Thoracic aorta (tissue), 2 donors: ENCODE measurements at places on chromosomes 12 and 14. TPM values are rescaled to one million over a fixed set of nuclear protein-coding genes. Genes with fewer than 3 reads are reported as not detected.
A peak's percentile ranks its signal among the peaks of the same experiment; 100 is the strongest.

GRCh38 chr14:104243200-104243599 is 104.8 kb downstream of the KIF26A start:
- no peak overlapping the region for H3K4me3 ChIP-seq
- no peak for DNase-seq

- no peaks in the 10 kb centered on the region for H3K36me3 ChIP-seq
Observed at GRCh38 chr12:106873983-106874382, 81.7 kb upstream of the TMEM263 start.

- H3K4me1 ChIP-seq: no peaks in the 10 kb centered on the region
- no peaks in the 10 kb centered on the region for H3K27me3 ChIP-seq
- no peak overlapping the region for H3K27ac ChIP-seq
Observed at GRCh38 chr14:65210118-65210821, 108.0 kb upstream of the MAX start.

- DNase-seq: no peak
- H3K36me3 ChIP-seq: no peaks in the 10 kb centered on the region
- H3K4me3 ChIP-seq: no peak overlapping the region
- no peaks in the 10 kb centered on the region for H3K27me3 ChIP-seq
Observed at GRCh38 chr12:123787466-123787865, 25.4 kb downstream of the DNAH10 start.

GRCh38 chr14:22836301-22837113 is at the start of gene MMP14:
TSS of gene MMP14 (plus strand) at chr14:22836585. CDS start at chr14:22836818, 233 bp downstream.
- H3K4me1 ChIP-seq: peaks cover 16% of the 10 kb centered on the region
- peak; percentile 77 for DNase-seq
- peak within 1 kb of the TSS; percentile 96 for H3K4me3 ChIP-seq
- no peaks in the 10 kb centered on the region for H3K27me3 ChIP-seq
- peak within 1 kb of the TSS; percentile 98 for H3K27ac ChIP-seq

GRCh38 chr12:98808243-98808875 is 163.3 kb downstream of the APAF1 start:
- no peaks in the 10 kb centered on the region for H3K27me3 ChIP-seq
- no peak overlapping the region for H3K27ac ChIP-seq
- no peaks in the 10 kb centered on the region for H3K36me3 ChIP-seq
- no peak for DNase-seq
- H3K4me3 ChIP-seq: no peak overlapping the region
- no peaks in the 10 kb centered on the region for H3K4me1 ChIP-seq

- no peak for DNase-seq
- H3K36me3 ChIP-seq: no peaks in the 10 kb centered on the region
- no peaks in the 10 kb centered on the region for H3K27me3 ChIP-seq
- no peak overlapping the region for H3K4me3 ChIP-seq
Observed at GRCh38 chr12:104223712-104224111, 8.1 kb downstream of the TXNRD1 start.

- H3K4me1 ChIP-seq: no peaks in the 10 kb centered on the region
- H3K27me3 ChIP-seq: no peaks in the 10 kb centered on the region
- no peak overlapping the region for H3K27ac ChIP-seq
Observed at GRCh38 chr12:84397846-84398245, 514.8 kb downstream of the SLC6A15 start.

DNA sequence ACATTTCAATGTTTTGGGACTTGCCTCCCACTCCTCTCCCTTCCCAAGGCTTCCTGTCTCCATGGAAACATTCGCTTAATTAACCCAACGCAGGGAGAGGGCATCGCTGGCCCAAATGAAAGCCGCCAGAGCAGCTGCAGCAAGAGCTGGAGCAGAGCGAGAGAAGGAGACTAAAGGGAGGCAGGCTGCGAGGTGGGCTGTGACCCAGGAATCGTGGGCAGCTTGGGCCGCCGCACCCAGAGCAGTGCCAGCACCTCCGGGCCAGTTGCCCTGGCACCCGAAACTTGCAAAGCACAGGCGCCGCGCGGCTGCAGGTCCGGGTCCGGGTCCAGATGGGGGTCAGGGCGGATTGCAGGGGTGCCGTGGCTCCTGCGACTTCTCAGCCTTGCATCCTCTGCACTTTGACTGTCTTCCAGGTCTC is 43.5 kb upstream of the PTPRQ start:
- peaks cover 14% of the 10 kb centered on the region for H3K4me1 ChIP-seq
- peak overlapping the region; percentile 38 for H3K27ac ChIP-seq
- H3K4me3 ChIP-seq: peak overlapping the region; percentile 76

DNA sequence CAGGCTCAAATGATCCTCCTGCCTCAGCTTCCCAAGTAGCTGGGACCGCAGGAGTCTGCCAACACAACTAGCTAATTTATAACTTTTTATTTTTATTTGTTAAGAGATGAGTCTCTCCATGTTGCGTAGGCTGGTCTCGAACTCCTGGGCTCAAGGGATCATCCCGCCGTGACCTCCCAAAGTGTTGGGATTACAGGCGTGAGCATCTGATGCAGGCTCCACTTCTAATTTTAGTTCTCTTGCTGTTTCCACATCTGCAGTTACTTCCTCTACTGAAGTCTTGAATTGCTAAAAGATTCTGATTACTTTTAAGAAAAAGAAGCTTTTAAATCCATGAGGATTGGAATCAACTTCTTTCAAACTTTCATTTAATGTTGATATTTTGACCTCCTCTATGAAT is 13.4 kb upstream of the SNX6 start:
- no peaks in the 10 kb centered on the region for H3K27me3 ChIP-seq
- peaks cover 12% of the 10 kb centered on the region for H3K4me1 ChIP-seq
- DNase-seq: no peak
- no peaks in the 10 kb centered on the region for H3K36me3 ChIP-seq

DNA sequence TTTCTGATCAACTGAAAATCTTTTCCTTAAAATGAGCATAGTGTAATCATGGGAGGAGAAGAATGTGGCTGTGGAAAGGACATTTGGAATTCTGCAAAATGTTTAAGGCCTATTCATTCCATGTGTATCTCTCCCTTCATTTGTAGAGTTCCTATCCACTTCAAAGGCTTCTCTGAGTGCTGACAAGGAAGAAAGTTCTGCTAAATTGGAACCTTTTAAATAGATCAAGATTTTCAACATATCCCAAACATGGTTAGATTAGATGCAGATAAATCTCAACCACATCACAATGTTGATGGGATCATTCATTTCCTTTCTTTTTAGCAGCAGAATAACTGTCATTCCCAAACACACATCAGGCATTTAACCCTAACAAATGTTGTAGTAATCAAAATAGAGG is 28.4 kb upstream of the SIX1 start:
- no peak for DNase-seq
- no peaks in the 10 kb centered on the region for H3K36me3 ChIP-seq
- no peaks in the 10 kb centered on the region for H3K4me1 ChIP-seq
- H3K27ac ChIP-seq: no peak overlapping the region
- no peaks in the 10 kb centered on the region for H3K27me3 ChIP-seq

GRCh38 chr14:61178226-61179060 is 102.7 kb downstream of the TMEM30B start:
- peaks cover 21% of the 10 kb centered on the region for H3K4me1 ChIP-seq
- no peak for DNase-seq
- no peaks in the 10 kb centered on the region for H3K27me3 ChIP-seq
- H3K36me3 ChIP-seq: no peaks in the 10 kb centered on the region
- H3K27ac ChIP-seq: peak overlapping the region; percentile 84

GRCh38 chr14:49766839-49767238 is 1.1 kb upstream of the KLHDC2 start:
- DNase-seq: no peak
- no peaks in the 10 kb centered on the region for H3K27me3 ChIP-seq
- H3K4me1 ChIP-seq: peaks cover 17% of the 10 kb centered on the region
- peak overlapping the region; percentile 92 for H3K27ac ChIP-seq
- H3K4me3 ChIP-seq: peak overlapping the region; percentile 79

GRCh38 chr12:124525927-124526692 is 41.3 kb downstream of the NCOR2 start:
- peaks cover 9% of the 10 kb centered on the region for H3K4me1 ChIP-seq
- DNase-seq: no peak
- H3K27ac ChIP-seq: no peak overlapping the region
- no peak overlapping the region for H3K4me3 ChIP-seq
- no peaks in the 10 kb centered on the region for H3K27me3 ChIP-seq

DNA sequence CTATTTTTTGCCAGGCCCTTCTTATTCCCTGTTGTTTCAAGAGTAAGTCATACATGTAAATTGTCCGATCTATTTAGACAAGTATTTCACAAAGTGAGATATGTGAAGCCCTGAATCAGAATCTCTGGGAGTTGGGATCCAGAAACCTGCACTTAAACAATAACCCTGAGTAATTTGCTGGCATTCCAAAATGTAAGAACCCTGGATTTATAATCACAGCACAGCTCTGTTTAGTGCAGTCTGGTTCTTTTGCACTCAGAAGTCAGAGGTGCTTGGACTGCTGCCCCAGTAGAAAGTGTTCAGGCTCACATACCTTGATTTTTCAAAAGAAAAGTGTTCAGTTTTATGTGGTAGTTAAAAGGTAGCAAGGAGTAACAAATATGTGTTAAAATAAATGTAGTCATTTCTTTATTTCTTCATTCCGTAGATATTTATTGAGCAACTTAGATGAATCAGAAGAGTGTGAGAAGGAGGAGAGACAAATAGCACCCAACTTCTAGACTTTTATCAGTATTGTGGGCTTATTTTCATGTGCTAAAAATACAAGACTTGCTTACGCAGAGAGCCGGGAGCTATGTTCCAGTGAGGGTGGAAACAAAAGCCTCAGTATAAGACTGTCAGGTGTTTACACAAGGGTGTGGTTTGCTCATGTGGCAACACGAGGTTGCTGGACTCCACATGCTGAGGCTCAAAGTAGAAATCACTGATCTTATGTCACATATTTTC is 70.1 kb downstream of the SYNE2 start:
- peak overlapping the region; percentile 83 for H3K27ac ChIP-seq
- H3K4me1 ChIP-seq: peaks cover 26% of the 10 kb centered on the region
- no peaks in the 10 kb centered on the region for H3K36me3 ChIP-seq

GRCh38 chr12:62730649-62731048 is 204.3 kb downstream of the PPM1H start:
- peak overlapping the region; percentile 51 for H3K4me3 ChIP-seq
- H3K4me1 ChIP-seq: peaks cover 44% of the 10 kb centered on the region
- H3K27ac ChIP-seq: peak overlapping the region; percentile 61
- no peaks in the 10 kb centered on the region for H3K27me3 ChIP-seq
- DNase-seq: no peak

DNA sequence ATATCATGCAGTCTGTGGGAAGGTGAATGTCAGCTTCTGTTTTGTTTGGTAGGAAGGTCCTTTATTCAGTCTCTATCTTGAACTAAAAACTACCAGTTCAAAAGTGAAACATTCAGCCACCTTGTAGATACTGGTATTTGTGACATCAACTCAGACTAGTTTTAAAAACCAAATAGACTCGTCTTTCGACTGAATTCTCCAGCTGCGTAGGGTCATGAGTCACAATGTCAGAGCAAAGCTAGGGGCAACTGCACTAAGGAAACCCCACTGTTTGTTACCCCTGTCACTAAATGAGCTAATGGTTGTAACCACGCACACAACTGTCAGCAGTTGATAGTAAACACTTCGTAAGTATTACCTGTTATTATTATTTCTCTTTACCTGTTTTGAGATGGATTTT is 144.6 kb downstream of the PRIMA1 start:
- no peaks in the 10 kb centered on the region for H3K36me3 ChIP-seq
- H3K27ac ChIP-seq: no peak overlapping the region

GRCh38 chr12:56028511-56029165 is 7.8 kb downstream of the IKZF4 start:
- H3K27me3 ChIP-seq: no peaks in the 10 kb centered on the region
- no peak overlapping the region for H3K4me3 ChIP-seq
- no peak for DNase-seq
- peaks cover 14% of the 10 kb centered on the region for H3K36me3 ChIP-seq
- H3K4me1 ChIP-seq: no peaks in the 10 kb centered on the region

DNA sequence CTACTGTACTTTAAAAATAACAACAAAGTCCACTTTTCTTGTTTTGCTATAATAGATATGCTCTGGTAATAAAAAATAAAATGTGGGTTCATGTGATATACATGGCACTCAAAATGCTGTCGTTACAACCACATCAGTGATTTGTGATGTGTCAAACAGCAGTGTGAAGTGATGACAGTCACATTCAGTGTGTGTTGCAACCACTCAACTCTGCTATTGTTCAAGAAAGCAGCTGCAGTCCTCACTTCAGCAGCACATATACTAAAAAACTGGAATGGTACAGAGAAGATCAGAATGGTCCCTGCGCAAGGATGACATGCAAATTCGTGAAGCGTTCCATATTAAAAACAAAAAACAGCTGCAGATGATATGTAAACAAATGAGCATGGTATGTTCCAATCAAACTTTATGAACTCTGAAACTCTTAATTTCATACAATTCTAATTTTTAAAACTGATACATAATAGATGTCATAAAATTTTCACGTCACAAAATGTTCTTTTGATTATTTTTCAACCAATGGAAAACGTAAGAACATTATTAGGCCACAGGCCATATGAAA is 6.7 kb downstream of the TRMT5 start:
- no peak for DNase-seq
- no peak overlapping the region for H3K4me3 ChIP-seq
- no peak overlapping the region for H3K27ac ChIP-seq
- no peaks in the 10 kb centered on the region for H3K4me1 ChIP-seq
- H3K27me3 ChIP-seq: no peaks in the 10 kb centered on the region

- H3K27me3 ChIP-seq: no peaks in the 10 kb centered on the region
- no peak for DNase-seq
- H3K36me3 ChIP-seq: peaks cover 25% of the 10 kb centered on the region
Observed at GRCh38 chr12:123721245-123721644, 9.1 kb downstream of the ATP6V0A2 start.

DNA sequence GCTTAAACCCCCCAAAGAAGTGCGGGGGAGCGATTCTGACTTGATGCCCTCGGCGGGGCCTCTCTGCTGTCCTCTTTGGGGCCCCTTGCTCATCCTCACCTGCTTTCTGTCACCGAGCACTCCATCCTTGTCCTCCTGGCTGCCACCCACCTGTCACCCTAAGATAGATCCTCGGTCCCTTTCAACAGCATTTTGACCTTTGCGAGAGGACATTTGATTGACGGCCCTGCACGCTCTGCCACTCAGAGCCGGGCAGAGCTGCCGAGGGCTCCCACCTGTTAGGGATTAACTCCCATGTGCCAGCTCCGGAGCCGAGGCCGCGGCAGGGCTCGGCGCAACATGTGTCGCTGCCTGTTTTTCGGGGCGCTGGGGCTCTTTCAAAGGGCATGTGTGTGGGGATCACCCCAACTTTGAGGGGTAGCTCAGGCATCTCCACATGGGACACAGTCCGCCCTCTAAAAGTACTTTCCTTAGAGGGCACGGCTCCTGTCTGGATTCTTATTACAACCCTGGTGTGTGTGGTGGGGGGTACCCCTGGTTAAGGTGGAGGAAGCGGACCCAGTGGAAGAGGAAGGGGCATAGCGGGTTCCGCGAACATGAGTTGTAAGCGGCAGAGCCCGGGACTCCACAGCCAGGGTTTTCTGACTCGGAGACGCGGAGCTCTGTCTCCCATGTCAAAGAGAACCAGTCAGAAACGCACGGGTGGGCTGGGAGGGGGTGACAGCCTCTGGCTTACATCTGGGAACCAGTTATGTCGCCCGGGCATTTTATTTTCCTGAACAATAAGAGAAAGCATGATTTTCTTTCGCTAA is 811 bp upstream of the MEG3 start:
- no peak overlapping the region for H3K4me3 ChIP-seq
- H3K4me1 ChIP-seq: no peaks in the 10 kb centered on the region
- no peak for DNase-seq
- H3K27ac ChIP-seq: no peak overlapping the region
- H3K36me3 ChIP-seq: no peaks in the 10 kb centered on the region

Gene MORN3
- total RNA-seq: 0.78 TPM

Gene LRTM2
- not detected for total RNA-seq

Gene KRT72
- not detected for total RNA-seq

Gene PLEKHG7
- total RNA-seq: not detected

Gene BHLHE41
- total RNA-seq: 7.5 TPM

Gene B3GNT4
- not detected for total RNA-seq

Gene GDF3
- not detected for total RNA-seq
